ENCODE measurements at places on chromosomes 3 and 15. TPM values are rescaled to one million over a fixed set of nuclear protein-coding genes. Genes with fewer than 3 reads are reported as not detected.

- DNase-seq = no peak
Measured at GRCh38 chr15:79381593-79381992, 50.5 kb upstream of the MINAR1 start.

- DNase-seq = no peak
Measured at GRCh38 chr15:39828374-39828931, 45.8 kb upstream of the FSIP1 start.

Gene GOLGA8R
- polyA plus RNA-seq = 4.8 TPM

GRCh38 chr15:78841891-78842290 lies 30.6 kb upstream of the ADAMTS7 start:
- no peak for DNase-seq

Gene THSD4
- polyA plus RNA-seq = 39.4 TPM

GRCh38 chr3:9769426-9770275 lies at the start of gene CAMK1:
CAMK1 (minus strand) TSS chr3:9769947; CDS start chr3:9767749, 2,198 bp downstream.
- DNase-seq = no peak

Gene SPATA16
- not detected for polyA plus RNA-seq

DNA sequence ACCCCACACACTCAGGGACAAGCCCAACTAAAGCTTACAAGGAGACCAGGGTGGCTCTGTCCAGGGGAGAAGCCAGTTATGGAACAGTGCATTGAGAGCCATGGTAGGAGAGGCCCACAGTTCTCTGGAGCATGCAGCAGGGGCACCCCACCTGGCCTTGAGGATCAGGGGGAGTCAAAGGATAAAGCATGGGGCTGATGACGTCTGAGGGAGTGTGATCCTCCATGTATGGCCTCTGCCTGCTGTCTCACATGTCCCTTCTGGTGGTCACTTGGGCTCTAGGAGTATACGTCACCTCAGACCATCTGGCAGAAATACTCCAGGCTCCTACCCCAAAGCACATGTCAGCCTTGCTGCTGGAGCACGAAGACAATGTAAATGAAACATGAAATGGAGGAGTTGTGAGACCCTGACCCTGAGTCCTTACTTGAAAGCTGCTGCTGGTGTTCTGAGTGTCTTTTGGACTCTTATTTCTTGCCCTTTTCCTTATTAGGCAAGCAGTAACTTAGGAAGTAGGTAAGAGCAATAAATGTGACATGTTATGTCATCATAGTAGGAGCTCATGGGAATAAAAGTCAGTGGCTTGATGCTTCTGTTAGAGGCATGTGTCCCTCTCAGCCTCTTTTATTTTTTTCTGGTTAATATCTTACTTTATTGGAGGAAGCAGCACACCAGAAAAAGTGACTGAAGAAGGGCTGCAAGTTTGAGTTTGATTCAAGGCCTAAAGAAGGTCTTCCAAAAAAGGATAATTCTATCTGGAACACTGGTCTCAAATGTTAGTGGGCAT lies 15.5 kb downstream of the SRPRB start:
- no peak for DNase-seq

Gene OXTR
- 0.88 TPM for polyA plus RNA-seq

Gene RAB7A
- polyA plus RNA-seq = 299 TPM

Gene GCNT3
- 0.51 TPM for polyA plus RNA-seq

- DNase-seq = no peak
Measured at GRCh38 chr3:72692990-72693389, 155.3 kb downstream of the SHQ1 start.

Gene DNAH1
- polyA plus RNA-seq = 6.5 TPM

- DNase-seq = no peak
Measured at GRCh38 chr15:70025413-70026296, 72.1 kb downstream of the TLE3 start.

GRCh38 chr3:64417816-64418215 lies 192.6 kb upstream of the PRICKLE2 start:
- no peak for DNase-seq

Gene HDC
- 0.62 TPM for polyA plus RNA-seq

DNA sequence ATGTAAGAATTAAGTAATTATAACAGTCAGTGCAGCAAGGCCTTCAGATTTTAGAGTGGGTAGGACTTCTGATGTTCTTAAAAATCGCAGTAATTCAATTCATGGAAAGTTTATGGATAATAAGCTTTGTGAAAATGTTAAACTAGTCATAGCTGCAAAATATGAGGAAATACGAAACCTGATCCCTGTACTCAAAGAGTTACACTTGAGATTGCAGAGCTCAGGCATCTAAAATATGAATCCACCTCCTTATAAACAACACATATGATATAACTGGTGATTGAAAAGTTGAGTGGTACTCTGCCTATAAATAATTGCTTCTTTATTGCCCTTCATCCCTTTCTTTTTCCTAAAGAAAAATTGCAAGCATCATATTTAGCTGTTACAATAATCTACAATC lies 473.3 kb downstream of the OTOL1 start:
- DNase-seq = no peak

Gene GTF2E1
- 17.3 TPM for polyA plus RNA-seq

GRCh38 chr3:23519314-23520208 lies 286.2 kb upstream of the UBE2E1 start:
- DNase-seq = no peak

Gene KCNMB3
- polyA plus RNA-seq = 6.5 TPM

DNA sequence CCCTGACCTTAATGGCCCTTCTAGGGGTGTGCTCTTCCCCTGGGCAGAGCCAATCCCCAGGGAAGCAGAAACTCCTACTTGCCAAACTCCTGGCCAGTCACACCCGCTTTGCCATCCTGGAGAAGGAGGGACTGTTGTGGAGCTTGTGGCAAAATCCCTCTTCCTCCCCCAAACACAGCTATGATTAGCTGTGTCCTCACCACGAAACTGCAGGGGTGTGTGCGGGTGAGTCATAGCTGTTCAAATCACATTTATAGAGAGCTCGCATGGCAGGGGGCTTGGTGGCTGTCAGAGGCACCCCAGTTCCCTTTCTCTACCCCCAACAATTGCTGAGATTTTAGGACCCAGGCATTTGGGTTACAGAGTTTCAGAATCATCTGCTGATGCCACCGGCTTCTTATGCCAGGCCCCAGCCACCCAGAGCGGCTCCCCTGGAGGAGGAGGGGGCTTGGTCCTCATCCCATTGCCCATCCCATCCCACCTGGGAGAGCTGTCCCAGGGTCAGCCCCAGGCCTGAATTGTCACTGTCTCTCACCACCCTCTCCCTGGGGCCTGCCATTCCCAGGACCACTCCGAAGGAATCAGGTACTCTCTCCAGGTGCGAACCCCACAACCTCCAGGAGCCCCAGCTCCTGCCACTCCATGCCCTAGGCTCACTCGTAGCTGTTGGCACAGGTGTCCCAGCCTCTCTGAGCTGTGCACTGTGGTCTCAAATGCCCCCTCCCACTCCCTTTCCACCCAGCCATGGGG lies 28.8 kb upstream of the MAGEF1 start:
- no peak for DNase-seq

GRCh38 chr15:62071711-62072308 lies 5.0 kb downstream of the C2CD4A start:
- no peak for DNase-seq

DNA sequence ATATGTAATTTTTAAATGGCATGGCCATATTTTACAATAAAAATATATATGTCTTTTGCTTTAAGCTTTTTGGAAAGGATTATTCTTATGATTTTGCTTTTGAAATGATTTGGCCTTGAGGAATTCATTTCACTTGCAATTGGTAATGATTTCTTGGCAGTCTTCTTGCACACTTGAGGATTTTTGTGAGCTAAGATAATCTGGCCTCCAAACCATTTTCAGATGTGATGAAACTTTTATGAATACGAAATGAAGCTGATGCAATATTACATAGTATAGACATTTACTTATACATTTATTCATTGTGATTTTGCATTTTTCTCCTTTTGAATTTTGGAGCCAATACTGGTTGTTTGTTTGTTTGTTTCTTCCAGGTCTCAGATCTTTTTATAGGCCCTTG lies 6.4 kb upstream of the SH2D7 start:
- no peak for DNase-seq

Gene IMPG2
- polyA plus RNA-seq = 0.58 TPM

Gene CPN2
- 0.65 TPM for polyA plus RNA-seq

GRCh38 chr3:94136133-94136532 lies 73.3 kb downstream of the NSUN3 start:
- no peak for DNase-seq

- no peak for DNase-seq
Measured at GRCh38 chr15:91209726-91210125, 109.7 kb downstream of the SV2B start.
